ENCODE measurements at places on chromosomes 4 and X.

DNA sequence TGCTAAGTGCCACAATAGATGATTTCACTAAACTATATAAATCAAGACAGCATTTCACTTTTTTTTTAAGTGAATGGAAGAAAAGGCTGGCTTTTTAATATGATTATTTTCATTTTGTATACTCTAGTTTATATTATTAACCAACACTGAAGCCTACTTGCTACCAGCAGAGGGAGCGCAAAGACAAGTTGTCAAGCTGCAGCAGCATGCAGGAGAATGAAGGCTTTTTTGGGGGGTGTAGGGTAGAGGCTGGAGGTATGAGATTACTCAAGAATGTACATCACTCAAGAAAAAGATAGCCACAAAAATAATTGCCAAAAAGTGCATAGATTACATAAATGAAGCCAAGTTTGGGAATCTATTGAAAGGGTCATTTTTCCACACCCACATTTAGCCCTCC lies 519.5 kb downstream of the FGF13 start:
- DNase-seq, result no peak

DNA sequence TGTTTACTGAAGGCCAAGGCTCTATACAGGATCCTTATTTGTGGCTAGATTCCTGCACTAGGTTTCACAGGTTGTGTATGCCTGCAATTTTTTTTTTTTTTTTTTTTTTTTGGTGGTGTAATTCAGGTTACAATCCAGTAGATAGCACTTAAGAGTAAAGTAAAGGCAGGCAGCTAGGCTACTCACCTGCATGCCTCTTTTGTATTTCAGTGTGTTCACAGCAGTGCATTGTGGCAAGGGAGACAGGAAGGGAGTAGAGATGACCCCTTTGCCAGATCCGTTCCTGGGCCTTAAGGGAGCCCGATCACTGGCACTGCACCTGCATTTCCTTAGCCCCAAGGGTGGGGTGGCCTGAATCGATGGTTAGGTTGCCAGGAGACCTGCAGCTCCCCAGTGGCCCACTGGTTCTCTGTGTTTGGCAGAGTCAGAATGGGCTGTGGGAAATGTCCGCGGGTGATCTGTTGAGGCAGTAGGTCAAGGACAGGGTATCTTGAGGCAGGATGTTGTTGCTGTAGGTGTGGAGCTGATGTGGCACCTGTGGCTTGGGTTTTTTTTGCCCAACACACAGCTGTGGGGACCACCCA lies 374.9 kb upstream of the AADAT start:
- no peak for DNase-seq

DNA sequence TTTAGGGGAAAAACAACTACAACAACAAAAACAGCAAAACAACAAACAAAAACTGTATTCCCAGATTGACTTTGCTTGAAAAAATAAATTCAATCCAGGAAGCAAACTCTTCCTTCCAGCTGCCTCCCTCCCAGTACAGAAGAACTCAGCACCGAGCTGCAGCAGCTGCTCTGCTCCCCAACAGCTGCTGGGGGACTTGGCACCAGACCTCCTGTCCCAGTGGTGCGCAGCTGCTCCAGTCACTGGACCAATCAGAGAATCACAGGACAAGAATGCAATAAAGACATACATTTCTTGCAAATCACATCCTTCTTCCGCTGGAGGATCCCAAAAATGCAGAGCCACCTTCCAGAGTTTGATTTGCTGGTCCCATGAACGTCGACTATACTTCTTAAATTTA lies 11.8 kb upstream of the FAM53A start:
- DNase-seq, result no peak

GRCh38 chr4:6225469-6225868 lies 25.1 kb upstream of the JAKMIP1 start:
- DNase-seq, result peak; percentile 3

- no peak for DNase-seq
Measured at GRCh38 chr4:139767168-139767567, 101.5 kb downstream of the MGST2 start.

GRCh38 chrX:17737986-17738713 lies 857 bp downstream of the SCML1 start:
- DNase-seq, result no peak

- no peak for DNase-seq
Measured at GRCh38 chr4:6694177-6694901, 661 bp downstream of the S100P start.

GRCh38 chrX:153226344-153227185 lies 47.5 kb downstream of the MAGEA1 start:
- no peak for DNase-seq

DNA sequence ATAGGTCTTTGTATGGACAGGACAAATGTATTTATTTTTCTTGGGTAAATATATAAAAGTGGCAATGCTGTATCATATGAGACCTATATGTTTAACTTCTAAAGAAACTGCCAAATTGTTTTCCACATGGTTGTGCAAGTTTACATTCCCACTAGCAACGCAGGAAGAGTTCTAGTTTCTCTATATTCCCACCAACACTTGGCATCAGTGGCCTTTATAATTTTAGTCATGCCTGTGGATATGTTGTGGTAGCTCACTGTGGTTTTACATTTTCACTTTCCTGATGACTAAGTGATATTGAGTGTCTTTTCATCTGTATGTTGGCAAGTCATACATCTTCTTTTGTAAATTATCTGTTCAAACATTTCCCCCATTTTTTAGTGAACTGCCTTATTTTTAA lies 126.0 kb downstream of the EMCN start:
- DNase-seq, result no peak

- DNase-seq, result no peak
Measured at GRCh38 chr4:23423540-23423939, 466.3 kb downstream of the PPARGC1A start.

GRCh38 chrX:126550816-126551215 lies 1.8 kb downstream of the DCAF12L1 start:
- no peak for DNase-seq

DNA sequence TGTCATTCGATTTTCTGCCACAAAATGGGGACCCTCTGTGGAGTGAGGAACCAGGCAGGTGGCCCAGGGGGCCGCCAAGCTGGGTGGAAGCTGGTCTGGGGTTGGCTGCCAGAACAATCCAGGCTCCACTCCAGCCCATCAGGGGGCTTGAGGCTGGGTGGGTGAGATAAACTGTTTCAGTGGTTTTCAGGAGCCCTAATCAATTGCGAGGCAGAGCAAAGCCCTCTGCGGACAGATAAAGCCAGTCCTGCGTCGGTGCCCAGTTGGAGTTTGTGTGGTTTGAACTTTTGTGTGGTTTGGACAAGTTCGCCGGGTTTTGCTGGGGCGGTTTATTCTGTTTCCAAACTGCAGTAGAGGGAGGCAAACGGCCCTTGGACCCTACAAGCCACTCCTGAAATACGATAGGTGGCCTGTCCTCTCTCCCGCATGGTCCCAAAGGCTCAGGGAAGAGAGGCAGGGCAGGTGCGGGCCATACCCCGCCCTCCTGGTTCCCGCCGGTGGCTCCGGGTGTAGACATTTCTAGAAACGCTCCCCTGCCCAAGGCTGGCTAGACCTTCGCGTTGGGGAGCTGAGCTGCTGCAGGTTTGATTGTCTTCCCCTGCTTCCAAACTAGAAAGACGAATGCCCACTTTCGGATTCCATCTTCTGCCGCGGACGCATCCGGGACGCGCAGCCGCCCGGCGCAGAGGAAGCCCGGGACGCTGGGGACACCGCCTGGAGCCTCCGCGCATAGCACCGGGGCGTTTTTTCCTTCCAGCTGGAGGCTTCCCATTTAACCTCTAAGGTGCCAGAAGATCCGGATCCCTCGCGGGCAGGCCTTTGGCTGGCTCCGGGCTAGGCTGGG lies 169.0 kb upstream of the BCOR start:
- DNase-seq, result no peak

GRCh38 chr4:89439533-89439932 lies 131.9 kb upstream of the GPRIN3 start:
- no peak for DNase-seq

GRCh38 chr4:83212041-83212851 lies 72.4 kb downstream of the COQ2 start:
- DNase-seq, result no peak

DNA sequence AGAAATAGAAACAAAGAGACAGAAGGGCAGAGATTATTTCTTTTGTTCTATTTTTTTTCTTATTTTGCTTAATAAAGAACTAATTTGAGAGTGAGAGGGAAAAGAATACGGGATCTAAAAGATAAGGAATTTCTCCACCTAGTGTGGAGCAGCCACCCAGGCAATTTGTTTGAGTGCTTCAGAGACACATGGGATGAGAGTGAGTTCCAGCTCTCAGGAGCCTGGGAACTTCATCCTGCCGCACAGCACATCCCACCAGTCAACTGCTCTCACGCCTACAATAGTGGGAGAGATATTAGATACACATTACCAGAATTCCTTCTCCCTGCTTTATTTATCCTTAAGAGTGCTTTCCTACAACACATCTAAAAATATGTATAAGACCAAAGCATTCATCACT lies 946.4 kb downstream of the PDHA2 start:
- no peak for DNase-seq

- DNase-seq, result no peak
Measured at GRCh38 chr4:8547108-8547911, 32.9 kb upstream of the GPR78 start.

DNA sequence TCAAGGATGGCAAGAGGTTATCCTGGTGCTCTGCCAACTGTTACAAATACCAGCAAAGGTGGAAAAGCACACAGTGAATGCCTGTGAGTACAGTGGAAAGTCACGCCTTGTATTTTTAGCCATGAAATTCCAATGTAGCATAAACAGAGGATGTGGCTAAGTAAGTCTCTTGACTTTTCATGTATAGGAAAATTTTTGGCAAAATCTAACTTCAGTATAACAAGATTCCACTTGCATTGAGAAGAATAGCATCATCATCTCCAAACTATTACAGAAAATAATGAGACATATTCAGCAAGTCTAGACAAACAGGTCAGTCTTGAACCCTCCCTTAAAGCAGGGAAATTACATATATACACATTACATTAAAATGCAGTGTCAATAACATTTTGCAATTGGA lies 7.9 kb downstream of the SLC10A6 start:
- no peak for DNase-seq

DNA sequence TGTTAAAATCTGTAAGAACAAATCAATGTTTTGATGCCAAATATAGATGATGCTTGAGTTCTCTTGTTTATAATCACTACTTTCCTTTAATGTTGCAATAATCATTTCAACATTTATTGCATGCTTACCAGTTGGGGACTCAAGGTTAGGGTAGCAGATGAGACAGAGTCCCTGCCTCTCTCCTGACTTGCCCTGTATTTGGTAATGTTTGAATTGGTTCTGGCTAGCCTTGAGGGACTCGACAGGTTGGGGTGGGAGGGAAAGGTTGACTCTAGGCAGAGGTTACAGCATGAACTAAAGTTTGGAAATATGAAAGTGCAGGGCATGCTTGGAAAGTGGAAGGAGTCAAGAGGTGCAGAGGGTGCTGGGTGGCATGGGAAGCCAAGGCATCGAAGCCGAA lies 2.0 kb downstream of the SEC24B start:
- DNase-seq, result no peak

DNA sequence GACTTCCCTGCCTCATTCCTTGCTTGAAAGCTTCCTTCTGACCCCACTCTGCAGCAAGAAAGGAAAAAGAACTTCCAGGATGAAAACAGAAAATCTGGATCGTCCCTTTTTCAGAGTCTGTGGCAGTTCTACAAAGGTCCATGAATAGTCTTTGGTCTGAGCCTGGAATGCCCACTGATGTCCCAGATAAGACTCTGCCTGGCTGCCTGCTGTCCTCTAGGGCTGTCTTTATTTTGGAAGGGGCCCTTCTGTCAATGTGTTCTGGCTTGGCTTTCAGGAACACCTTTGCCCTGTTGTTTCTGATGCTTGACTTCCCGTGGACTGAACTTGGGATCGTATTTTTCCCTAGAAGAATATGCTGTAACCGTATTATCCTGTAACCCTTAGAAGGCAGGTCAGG lies 114.7 kb upstream of the LNX1 start:
- no peak for DNase-seq

GRCh38 chrX:153685156-153685536 lies 2.6 kb upstream of the SLC6A8 start:
- DNase-seq, result no peak

- no peak for DNase-seq
Measured at GRCh38 chr4:155745984-155746383, 12.8 kb upstream of the GUCY1B1 start.

- no peak for DNase-seq
Measured at GRCh38 chr4:135123632-135124031, 922.0 kb upstream of the PABPC4L start.

DNA sequence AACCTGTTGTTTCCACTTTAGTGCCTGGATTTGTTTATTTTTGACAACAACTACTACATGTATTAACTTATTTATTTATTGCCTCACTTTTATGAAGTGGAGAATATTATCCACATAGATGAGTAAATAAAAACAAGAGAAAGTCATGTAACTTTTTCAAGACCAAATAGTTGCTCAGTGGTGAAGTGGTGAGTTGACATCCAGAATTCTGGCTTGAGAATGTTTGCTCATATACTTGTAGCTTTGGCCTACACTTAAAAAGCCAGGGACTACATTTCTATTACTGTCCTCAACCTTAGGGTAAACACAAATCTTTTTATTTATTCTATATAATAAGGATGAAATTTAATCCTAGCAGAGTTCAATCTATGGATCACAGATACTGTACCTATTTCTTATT lies 47.7 kb upstream of the GALNTL6 start:
- DNase-seq, result no peak

- no peak for DNase-seq
Measured at GRCh38 chrX:129771266-129771995, 8.3 kb upstream of the SASH3 start.

GRCh38 chr4:147786031-147786430 lies 54.1 kb downstream of the ARHGAP10 start:
- no peak for DNase-seq

GRCh38 chr4:34412233-34412632 lies 1832.1 kb downstream of the ARAP2 start:
- DNase-seq, result no peak

DNA sequence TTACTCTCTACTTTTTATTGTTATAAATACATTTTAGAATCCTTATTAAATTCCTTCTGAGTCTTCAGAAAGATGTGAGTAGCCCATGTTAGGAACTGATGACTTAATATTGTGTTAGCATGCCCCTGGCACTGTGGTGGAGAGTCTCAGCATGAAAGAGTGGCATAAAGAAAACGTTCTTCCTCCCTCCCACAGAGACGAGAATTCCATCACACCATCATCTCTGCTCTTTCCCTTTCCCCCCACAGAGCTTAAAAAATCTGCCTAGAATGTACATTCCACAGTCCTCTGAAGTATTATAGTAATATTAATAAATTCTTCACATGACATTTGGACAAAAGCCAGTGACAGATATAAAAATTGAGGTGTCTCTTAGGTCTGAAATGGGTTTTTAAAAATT lies 117.8 kb upstream of the DKK2 start:
- peak; percentile 64 for DNase-seq

DNA sequence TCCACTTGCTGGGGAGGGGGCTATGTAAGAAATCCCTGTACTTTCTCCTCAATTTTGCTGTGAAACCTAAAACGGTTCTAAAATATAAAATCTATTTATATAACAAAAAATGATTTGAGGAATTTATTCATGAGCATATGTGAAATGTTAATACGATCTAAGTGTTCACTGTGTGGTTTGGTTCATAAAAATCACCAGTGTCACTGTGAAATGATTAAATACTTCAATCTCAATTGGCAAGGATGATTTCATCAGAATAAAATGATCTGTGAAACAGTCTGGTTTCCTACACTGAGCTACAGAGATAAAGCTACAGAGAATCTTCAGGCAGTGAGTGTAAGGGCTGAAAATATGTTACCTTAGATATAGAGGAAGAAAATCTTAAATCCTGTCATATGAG lies 153.4 kb downstream of the GPM6A start:
- no peak for DNase-seq

- no peak for DNase-seq
Measured at GRCh38 chr4:153528705-153529485, 62.7 kb downstream of the TMEM131L start.

- no peak for DNase-seq
Measured at GRCh38 chrX:3527811-3528210, 181.4 kb upstream of the MXRA5 start.

Measured in smooth muscle cell of the brain vasculature (primary cell).